ENCODE measurements at places on chromosomes 3 and 15.
A peak's percentile ranks its signal among the peaks of the same experiment; 100 is the strongest.

- DNase-seq: no peak
These were observed 17.2 kb upstream of the SLC6A11 start for GRCh38 chr3:10798600-10799367.

GRCh38 chr15:52559575-52559974 lies 9.3 kb downstream of the ARPP19 start:
- no peak for DNase-seq

DNA sequence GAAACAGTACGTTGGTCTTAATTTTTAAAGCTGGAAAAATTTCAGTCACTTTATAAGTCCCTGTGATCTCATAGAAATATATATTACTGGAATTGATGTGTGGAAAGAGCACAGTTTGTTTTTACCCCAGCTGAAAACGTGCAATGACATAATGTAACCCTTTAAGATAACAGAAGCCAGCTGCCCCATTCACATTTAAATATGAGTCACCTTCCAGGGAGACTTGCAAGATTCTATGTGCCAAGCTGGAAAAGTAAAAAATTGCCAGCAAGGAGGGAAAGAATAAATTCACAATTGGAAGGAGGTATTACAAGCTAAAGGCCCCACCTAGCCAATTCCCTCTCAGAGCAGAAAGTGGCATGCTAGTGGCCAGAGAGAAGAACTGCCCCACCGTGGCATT lies 50.2 kb downstream of the SAMMSON start:
- DNase-seq: peak; percentile 36

GRCh38 chr3:168984872-168985271 lies 678.6 kb downstream of the MECOM start:
- DNase-seq: no peak

DNA sequence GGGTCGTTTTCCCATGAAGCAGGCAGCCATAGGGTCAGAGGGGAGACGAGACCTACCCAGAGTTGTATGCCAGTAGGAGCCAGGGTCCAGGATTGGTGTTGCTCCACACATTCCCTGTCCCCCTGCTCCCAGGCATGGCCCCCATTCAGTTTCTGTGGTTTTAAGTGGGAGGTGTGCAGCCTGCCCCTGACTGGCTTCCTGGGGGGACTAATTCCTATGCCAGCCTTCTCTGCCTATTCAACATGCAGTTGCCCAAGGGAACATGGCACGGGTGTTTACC lies 126.3 kb downstream of the EEFSEC start:
- DNase-seq: no peak

DNA sequence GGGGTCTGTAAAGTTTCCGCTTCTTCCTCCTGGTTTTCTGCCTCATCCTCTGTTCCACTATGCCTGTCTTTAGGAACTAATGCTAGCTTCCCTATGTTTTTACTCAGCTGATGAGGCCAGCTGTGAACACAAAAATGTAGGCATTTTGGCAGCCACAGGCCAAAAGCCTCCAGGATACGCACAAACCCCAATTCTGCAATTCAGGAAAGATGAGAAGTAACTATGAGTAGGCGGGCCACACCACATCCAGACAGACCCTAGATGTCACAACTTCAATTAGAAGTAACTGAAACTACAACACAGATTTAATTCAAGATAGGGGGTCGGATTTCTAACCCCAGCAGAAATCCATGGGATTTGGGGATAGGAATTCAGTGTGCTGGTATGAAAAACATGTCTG lies 11.9 kb downstream of the CA12 start:
- DNase-seq: no peak

DNA sequence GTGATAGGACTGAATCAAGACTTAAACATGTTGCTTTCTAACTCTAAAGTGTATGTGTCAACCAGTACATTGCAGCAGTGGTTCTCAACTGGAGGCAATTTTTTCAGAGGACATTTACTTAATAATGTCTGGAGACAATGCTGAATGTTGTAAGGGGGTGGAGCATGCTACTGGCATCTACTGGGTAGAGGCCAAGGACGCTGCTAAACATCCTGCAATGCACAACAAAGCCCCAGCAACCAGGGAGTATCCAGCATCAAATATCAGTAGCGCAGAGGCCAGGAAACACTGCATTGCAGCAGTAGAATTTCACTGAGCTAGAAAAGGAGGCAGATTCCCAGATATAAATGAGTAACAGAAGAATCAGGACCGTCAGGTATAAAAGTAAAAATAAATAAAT lies 79.8 kb upstream of the GRM7 start:
- DNase-seq: peak; percentile 3

- no peak for DNase-seq
These were observed 150.8 kb downstream of the LEKR1 start for GRCh38 chr3:156976933-156977332.

DNA sequence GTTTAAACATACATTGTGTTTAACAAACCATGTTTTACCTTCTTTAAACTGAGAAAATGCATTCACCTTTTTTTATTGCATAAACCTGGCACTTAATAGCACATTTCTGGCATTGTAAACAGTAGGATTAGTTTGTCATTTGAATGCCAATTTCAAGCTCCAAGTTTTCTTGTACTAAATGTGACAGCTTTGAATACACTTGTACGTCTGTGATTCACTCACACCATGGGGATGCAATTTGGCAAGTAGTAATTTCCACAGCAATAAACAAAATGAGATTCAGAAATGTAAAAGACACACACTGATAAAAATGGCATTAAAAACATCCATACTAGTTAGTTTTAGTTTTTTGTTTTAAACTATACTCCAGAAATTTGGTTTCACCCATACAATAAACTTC lies 598.9 kb downstream of the SI start:
- no peak for DNase-seq

DNA sequence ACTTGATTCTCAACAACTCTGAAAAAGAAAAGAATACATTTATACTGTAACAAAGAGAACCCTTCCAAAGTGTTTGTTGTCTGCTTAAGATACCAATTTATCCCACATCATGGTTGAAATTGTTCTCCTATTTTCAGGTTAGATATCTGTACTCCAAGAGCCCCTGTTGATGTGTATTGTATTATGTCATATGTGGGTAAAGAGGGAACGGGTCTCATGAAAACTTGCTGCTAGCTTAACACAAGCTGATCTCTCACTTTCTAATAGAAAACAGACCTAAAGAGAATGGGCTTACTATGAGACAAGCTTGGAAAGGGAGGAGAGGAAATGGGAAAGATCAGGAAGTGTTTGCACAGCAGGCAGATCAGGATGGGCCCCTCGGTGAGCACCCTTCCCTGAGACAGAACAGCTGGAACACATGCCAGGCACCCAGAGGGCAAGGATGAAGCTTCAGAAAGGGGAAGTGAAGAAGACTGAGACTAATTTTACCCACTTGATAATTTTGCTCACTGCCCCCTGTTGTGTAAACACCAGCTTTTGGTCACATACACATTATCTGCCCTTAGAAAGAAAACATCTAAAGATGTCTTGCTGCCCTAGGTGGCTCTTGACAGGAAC lies 747.9 kb upstream of the CCDC54 start:
- no peak for DNase-seq

- DNase-seq: no peak
These were observed 21.8 kb downstream of the SLC6A11 start for GRCh38 chr3:10837849-10838248.

- no peak for DNase-seq
These were observed 53.4 kb upstream of the SEC13 start for GRCh38 chr3:10374311-10374710.

DNA sequence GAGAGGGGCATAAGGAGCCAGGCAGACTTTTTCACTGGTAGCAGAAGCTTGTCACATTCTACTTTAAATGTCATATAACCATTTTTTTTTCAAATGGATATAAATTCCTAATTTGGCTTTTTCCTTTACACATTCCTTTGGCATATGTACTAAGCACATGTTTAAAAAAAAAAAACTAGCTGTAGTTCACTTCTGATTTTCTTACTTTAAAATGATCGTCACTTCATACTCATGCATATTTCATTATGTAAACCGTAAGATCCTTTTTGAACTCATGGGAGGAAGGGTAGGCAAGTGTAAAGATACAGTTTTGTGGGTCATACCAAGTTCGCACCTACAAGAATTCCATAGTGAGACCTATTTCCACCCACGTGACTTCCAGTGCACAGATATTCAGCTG lies 45.1 kb upstream of the BFSP2 start:
- DNase-seq: no peak

DNA sequence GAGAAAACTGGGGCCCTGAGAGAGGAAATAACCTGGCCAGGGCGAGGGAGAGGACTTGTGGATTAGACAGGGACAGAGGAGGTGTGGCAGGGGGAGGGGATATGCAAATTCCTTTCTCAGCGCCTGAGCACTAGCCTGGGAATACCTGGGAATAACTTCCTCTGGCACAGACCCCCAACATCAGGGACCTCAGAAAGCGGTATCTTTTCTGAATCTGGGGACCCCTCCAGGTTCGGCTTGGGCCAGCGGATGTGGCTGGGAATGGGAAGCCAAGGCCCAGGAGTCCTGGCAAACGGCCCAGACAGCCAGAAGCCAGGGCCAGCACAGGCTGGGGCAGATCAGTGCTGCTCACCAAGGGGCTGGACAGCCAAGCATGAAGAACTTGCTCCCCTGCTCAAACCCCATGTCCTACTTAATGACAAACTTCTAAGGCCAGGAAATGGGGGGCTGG lies 9.2 kb upstream of the ACSBG1 start:
- no peak for DNase-seq

GRCh38 chr3:73433079-73433478 lies 191.7 kb downstream of the PDZRN3 start:
- no peak for DNase-seq

- DNase-seq: peak; percentile 30
These were observed 939.4 kb downstream of the MCTP2 start for GRCh38 chr15:95170561-95171380.

- peak; percentile 31 for DNase-seq
These were observed 4.6 kb upstream of the SIN3A start for GRCh38 chr15:75455982-75456531.

- peak; percentile 46 for DNase-seq
These were observed 15.4 kb downstream of the TMEM44 start for GRCh38 chr3:194617827-194618226.

DNA sequence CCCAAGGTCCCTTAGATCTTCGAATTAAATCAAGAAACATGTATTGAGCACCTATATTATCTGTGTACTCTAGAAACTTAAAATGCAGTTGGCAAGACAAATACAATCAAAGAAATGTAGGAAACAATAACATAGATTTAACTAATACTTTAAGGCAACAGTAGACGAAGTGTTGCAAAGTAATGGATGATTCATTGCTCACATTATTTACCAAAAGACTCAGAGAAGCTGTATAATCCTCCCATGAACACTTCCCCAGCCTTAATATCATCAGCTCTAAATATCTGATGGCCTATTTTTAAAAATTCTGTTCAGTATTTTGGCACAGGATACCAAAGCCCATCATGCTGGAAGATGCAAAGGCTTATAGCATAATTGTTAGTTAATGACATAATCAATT lies 272.1 kb upstream of the TTC14 start:
- no peak for DNase-seq

GRCh38 chr15:88747631-88748030 lies 55.6 kb upstream of the ACAN start:
- no peak for DNase-seq

GRCh38 chr15:46496491-46497115 lies 861.8 kb downstream of the SQOR start:
- DNase-seq: no peak

GRCh38 chr3:52546111-52546901 lies 9.9 kb downstream of the UQCC5 start:
- no peak for DNase-seq

- peak; percentile 60 for DNase-seq
These were observed 18.6 kb upstream of the TICRR start for GRCh38 chr15:89556413-89557262.

DNA sequence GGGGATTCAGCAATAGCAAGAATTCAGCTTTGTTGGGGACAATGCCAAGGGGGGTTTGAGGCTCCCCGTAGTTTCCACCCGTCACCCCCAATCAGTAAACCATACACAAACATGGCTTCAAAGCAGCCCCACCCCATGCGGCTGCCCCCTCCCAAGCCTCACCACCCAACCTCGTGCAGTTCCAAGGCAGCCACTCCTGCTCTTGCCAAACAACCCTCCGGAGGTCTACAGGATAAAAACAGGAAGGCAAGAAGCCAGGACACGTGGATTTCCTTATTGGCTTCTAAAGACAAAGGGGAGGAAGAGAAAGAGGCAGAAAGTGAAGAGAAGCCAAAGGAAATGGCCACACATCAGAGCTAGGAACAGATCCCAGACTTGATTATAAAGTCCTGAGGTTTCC lies 121.1 kb downstream of the SHQ1 start:
- DNase-seq: no peak

- DNase-seq: no peak
These were observed 212.2 kb upstream of the LRRN1 start for GRCh38 chr3:3586843-3587646.

GRCh38 chr3:62529230-62529629 lies 155.9 kb upstream of the FEZF2 start:
- peak; percentile 8 for DNase-seq

GRCh38 chr15:31957581-31957980 lies 72.7 kb upstream of the CHRNA7 start:
- DNase-seq: no peak

DNA sequence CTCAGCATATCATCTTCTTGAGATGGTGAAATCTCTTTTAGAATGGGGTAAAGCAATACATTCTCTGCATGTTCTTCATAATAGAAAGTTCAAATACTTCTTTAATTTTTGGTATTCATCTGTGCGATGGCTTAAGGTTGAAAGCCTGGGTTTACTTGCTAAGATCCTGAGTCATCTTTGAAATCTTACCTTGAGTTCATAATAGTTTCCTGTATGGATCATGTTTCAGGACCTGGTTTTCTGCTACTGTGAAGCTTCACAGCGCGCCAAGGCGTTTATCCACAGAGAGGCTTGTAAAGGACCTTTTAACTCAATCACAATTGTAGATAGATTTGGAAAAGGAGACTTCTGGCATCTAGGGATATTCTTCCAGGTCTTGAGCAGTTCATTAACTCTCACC lies 39.0 kb downstream of the MED12L start:
- no peak for DNase-seq

DNA sequence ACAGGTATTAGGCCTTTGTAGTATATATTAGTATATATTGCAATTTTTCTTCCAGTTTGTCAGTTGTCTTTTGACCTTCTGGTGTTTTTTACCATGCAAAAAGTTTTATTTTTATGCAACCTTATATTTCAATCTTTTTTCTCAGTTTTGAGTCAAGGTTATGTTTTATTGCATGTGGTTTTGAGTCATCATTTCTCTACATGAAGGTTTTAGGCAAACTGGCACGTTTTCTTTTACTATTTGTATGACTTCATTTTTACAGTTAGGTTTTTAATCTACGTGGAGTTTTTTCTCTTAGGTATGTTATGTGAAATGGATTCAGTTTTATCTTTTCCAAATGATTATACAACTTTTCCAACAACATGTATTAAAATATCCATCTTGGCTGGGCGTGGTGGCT lies 36.8 kb upstream of the TCAIM start:
- no peak for DNase-seq

GRCh38 chr3:186842426-186843038 lies at the start of gene ADIPOQ:
Gene ADIPOQ (plus strand): TSS chr3:186842710. CDS start chr3:186853059, 10,349 bp downstream.
- no peak for DNase-seq

- no peak for DNase-seq
These were observed 26.7 kb downstream of the FLNB start for GRCh38 chr3:58034738-58035523.

- DNase-seq: no peak
These were observed 1.3 kb upstream of the ATP2B2 start for GRCh38 chr3:10506696-10507095.

Data from H4 (cell line).